ENCODE measurements at places on chromosomes 6 and 20.

DNA sequence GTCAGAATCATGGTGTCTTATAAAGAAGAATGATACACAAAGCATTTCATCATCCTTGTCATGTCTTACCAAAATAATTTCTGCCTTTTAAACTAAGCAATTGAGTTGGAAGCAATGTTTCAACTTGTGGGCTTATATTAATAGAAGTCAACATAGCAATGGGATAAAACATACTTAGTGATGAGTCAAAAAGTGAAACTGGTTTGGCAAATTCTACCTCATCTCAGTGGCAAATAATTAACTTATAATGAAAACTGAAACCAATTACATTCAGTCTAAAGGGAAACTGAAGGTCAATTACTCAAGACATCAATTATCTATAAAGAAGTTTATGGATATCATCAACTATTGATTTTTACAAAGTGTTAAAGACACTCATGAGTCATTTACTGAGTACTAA, 463.8 kb downstream of the BMP2 start:
- DNase-seq, result no peak

DNA sequence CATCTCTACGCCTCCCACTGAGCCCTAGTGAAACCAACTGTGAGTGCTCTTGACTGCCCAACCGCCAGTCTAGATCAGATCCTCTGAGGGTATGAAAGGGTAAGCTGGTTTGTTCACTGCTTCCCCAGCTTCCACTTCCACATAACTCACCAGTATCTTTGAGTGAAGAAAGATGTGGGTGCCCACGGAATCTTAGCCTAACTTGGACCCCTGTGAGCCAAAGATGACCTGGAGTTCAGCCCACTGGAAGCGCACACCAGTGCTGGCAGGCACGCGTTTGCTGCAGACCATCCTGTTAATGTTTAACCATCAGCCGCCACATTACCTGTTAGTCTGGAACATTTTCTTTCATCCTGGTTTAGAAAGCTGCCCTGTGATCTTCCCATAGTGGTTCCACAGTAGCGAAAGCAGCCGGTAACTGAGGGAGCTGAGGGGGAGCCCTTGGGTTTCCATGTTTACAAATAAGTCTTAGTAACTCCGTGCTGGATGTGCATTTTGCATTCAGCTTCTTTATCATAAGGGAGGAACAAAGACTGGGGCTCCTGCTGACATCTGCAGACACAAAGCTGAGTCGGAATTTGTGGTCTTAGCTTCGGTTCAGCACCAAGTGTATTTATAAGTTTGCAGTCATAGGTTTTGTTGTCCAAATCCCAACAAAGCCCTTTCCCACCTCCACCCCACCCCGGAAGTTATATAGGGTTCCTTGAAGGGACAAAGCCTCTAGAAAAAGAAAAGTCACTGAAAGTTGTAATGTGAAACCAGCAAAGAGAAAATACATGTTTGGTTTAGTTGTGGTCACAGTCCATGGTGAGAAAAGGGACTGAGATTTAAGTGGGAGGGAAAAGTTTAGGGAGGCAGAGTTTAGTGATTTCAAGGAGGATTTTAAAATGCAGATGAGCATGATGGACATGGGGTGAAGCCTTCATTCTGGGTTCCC, 71.0 kb downstream of the SSR1 start:
- no peak for DNase-seq

GRCh38 chr20:24871480-24872213, 77.4 kb upstream of the CST7 start:
- no peak for DNase-seq

- peak; percentile 16 for DNase-seq
Observed at GRCh38 chr20:49508435-49509199, 26.1 kb upstream of the KCNB1 start.

GRCh38 chr6:12386816-12387215, 96.7 kb downstream of the EDN1 start:
- no peak for DNase-seq
